Chondrocyte (in vitro differentiated cells): ENCODE measurements at places on chromosomes 4 and X.

DNA sequence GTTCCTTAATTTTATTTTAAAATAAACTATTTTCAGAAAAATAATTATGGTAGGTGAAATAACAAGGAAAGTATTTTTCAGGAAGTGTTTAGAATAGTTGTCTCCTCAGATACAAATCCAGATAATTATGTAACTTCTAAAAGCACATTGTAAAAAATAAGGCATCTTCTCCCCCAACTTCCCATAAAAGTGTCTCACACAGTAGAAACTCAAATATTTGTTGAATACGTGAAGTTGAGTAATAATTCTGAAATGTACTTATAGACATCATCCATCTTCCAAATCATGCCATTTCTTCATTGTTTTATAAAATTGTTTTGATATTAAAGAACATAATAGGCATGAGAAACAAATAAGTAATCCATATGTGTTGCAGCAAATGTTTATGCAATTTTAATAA, 18.0 kb downstream of the SHISA3 start:
- DNase-seq: no peak

GRCh38 chr4:20422398-20422797, 170.7 kb downstream of the SLIT2 start:
- DNase-seq: no peak

GRCh38 chrX:39910651-39911050, 187.1 kb downstream of the BCOR start:
- DNase-seq: peak; percentile 65

GRCh38 chr4:21113496-21114223, 413.4 kb downstream of the PACRGL start:
- DNase-seq: no peak

DNA sequence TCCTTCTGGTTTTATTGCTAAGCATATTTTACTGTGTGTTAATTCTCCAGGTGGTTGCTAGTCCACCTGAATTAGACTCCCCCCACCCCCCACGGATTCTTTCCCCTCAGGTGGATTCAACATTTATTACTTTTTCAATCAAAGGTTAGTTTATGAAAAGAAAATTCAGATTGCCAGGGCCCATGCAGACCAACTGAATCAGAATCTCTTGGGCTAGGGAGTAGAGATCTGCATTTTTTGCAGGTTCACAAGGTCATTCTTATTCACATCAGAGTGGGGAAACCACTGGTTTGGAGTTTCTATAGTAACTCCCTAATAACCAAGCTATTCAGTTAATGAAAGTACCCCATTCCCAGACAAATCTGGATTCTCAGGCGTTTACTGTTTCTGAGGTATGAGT, 9.8 kb downstream of the TMEM255A start:
- DNase-seq: no peak

DNA sequence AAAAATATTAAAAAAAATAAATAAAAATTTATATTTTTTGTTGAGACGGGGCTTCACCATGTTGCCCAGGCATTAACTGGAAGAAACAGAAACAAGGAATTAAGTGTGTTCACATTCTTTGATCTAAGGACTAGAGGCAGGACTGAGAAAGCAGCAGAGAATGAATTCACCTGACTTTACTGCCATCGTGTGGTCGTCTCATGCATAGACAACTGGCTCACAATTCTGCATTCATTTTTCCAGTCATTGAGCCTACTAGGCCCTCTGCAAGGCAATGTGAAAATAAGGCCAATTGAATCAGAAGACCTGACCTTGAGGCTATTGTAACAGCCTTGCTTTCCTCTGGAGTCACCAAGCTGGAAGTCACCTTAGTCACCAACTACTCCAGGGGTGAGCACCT, 37.4 kb downstream of the LHFPL1 start:
- DNase-seq: no peak

DNA sequence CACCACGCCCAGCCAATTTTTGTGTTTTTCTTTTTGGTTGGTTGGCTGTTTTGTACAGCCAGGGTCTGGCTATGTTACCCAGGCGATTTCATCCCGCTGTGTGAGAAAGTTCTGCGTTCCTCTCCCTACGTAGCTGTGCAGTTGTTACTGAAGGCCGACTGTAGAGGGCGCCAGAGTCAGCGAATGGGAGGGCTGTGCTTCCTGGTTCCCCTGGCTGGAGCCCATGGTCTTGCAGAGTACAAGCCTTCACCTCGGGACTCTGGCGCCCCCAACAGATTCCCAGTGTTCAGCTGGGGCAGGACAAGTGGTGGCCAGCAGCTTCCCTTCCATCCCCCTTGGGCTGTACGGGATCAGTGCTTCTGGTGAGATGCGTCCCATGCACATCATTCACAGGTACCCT, 5.6 kb upstream of the CT45A1 start:
- no peak for DNase-seq

GRCh38 chrX:101999644-102000539, 68.1 kb upstream of the ZMAT1 start:
- DNase-seq: peak; percentile 61
